Activated CD4-positive, alpha-beta T cell treated with anti-CD3 and anti-CD28 coated beads, Interleukin-2, amount 50 U/mL, for 4 hours (primary cell): ENCODE measurements at places on chromosomes 7 and 10.

GRCh38 chr7:134669845-134670373 is 23.3 kb downstream of the BPGM start:
- peak; percentile 75 for DNase-seq

- DNase-seq = no peak
Measured at GRCh38 chr7:99270702-99271101, 1.9 kb upstream of the MYH16 start.

DNA sequence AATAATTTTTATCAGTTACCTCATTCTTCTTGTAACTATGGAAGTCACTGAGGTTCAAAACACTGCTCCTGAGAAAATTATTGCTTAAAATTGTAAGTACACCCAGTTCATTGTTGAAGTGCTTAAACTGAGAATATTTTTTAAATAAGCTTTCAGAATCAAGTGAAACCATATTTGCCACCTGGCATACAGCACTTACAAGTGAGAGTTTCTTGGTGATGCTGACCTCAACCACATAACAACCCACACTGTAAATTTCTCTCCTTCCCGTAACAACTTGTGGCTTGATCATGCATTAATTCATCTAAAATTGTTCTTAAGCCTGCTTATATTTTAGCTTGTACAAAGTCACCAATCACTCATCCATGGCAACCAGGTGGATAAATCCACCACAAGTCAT is 34.0 kb downstream of the IMMP2L start:
- DNase-seq = no peak

DNA sequence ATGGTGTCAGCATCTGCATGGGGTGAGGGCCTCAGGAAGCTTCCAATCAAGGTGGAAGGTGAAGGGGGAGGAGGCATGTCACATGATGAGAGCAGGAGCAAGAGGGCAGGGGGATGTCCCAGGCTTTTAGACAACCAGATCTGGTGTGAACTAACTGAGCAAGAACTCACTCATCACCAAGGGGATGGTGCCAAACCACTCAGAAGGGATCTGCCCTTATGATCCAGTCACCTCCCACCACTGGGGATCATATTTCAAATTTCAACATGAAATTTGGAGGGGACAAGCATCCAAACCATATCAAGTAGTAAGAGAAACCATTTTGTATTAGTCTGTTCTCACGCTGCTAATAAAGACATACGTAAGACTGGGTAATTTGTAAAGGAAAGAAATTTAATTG is 33.6 kb downstream of the THNSL1 start:
- DNase-seq = no peak

- no peak for DNase-seq
Measured at GRCh38 chr10:8962249-8962648, 907.8 kb downstream of the GATA3 start.

DNA sequence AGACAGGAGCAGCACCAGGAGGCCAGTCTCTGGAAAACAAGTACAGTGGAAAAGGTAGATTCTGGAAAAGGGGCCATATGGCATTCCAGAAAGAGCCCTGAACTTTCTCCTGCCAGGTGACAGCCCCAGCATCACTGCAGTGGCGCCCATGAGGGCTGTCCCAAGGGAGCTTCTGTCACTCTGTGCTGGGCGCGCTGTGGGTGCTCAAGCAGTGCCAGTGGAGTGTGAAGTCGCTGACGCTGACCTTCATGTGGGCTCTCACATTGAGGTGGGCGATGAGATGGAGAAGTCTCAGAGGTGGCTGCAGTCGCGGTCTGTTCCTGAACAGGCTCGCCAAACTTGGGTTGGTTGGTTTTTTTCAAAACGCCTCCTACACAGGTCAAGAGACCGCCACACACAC is 38.2 kb downstream of the FKBP6 start:
- no peak for DNase-seq

- no peak for DNase-seq
Measured at GRCh38 chr7:37372750-37373149, 75.9 kb downstream of the ELMO1 start.

DNA sequence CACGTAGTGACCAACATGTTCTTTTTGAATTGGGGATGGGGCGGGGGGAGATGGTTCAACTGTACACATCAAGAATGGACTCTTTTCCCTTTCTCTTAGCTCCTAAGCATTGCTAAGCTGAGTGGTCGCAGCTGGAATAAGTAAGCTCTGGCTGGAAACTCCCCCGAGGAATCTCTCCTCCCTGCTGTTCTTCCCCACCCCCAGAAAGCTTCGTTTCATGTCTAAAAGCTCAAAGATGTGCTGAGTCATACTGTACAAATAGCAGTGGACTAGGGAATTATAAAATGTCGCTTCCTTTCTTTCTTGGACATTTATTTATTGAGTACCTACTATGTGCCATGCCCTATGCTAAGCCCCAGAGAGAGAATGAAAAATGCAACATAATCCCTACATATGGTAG is 191.1 kb upstream of the ADO start:
- DNase-seq = no peak

GRCh38 chr10:13712476-13712836 is 125.7 kb downstream of the PRPF18 start:
- DNase-seq = no peak

DNA sequence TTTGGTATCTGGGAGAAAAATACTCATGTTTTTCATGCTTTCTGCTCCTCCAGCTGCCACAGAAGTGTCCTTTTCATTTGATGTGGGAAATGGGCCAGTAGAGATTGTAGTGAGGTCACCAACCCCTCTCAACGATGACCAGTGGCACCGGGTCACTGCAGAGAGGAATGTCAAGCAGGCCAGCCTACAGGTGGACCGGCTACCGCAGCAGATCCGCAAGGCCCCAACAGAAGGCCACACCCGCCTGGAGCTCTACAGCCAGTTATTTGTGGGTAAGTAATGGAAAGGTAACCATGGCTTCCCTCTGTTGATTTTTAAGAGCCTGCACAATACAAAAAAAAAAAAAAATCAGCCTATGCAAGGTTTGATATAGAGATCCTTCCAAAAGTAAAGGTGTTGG is 443.1 kb upstream of the C7orf33 start:
- DNase-seq = no peak

GRCh38 chr10:70296406-70296899 is 12.6 kb upstream of the NPFFR1 start:
- no peak for DNase-seq

- no peak for DNase-seq
Measured at GRCh38 chr7:71865172-71865571, 547.0 kb downstream of the CALN1 start.

GRCh38 chr7:71131256-71132126 is 453 bp upstream of the GALNT17 start:
- DNase-seq = no peak

DNA sequence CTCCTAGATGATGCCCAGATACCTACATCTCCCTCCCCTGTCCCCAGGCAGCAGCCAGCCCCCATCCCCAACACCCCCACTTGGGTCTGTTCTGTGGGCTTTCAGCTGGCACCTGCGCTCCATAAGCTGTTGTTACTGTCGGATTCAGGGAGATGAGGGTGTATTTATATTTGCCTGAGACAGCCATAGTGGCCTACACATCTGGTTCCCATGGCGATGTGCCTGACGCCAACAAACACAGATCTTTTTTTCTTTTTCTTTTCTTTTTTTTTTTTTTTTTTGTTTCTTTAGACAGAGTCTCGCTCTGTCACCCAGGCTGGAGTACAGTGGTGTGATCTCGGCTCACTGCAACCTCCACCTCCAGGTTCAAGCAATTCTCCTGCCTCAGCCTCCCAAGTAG is 73.1 kb downstream of the CLIP2 start:
- DNase-seq = no peak

DNA sequence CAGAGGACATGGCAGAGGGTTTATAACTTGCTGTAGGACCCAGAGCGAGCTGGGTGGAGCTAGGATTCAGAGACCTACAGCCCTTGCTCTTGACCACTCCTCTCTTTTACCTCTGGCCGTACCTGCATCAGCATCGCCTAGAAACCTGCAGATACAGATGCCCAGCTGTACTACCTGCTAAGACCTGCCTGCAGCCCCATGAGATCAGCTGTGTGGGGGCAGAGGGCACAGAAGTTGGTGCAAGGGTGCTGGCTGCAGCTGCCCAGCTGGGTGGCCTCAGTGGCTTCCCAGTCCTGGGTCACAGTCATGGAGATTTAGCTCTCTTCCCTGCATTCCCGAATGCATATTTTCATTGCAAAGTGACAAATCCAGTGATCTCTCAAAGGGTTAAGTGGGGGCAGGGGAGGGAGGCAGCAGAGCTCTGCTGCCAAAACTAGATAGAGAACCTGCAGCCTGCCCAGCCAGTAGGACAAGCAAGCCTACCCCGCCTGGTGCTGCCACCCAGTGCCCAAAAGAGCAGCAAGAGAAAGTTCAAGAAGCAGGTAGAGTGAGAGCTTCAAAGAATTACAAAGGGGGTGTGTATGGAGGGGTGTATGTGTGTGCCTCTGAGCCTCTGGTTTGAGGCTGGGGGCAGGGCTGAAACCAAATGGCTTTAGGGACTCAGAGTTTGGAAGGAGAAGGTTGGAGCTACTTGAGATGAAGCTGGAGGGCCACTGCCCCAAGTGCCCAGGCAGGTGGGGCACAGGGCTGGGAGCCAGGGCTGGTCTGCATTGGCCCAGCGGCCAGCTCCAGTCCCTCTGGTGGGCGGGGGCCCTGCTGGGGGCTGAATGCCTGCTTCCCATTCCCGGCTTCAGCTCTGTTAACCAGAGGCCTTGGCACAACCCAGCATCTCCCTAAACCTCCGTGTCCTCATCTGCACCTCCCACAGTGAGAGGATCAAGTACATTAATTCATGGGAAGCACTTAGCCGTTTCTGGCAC is 6.9 kb downstream of the FAM241B start:
- peak; percentile 11 for DNase-seq

DNA sequence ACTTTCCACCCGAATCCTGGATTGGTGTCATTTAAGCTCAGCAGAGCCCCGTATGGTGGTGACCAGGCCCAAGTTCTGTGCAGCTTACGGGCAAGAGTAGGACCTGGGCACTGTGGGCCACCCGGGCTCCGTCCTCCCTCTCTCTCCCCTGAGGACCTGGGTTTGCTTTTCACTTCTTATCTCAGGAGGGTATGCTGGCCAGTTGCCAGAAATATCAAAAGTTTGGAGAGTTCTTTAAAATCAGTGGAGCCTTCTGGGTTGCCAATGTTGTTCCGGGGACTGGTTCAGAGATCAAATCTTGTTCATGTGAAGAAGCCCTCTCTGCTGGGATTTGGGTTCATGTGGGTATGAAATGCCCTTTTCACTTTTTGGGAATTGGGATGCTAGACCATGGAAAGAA is 145.4 kb downstream of the GRK5 start:
- no peak for DNase-seq
